NCI-H69 (cell line): ENCODE measurements at places on chromosomes 12 and 14.

GRCh38 chr12:128381541-128381940 is 114.6 kb downstream of the TMEM132C start:
- peak; percentile 49 for DNase-seq

- no peak for DNase-seq
Measured at GRCh38 chr12:110637869-110638441, 24.0 kb downstream of the TCTN1 start.

DNA sequence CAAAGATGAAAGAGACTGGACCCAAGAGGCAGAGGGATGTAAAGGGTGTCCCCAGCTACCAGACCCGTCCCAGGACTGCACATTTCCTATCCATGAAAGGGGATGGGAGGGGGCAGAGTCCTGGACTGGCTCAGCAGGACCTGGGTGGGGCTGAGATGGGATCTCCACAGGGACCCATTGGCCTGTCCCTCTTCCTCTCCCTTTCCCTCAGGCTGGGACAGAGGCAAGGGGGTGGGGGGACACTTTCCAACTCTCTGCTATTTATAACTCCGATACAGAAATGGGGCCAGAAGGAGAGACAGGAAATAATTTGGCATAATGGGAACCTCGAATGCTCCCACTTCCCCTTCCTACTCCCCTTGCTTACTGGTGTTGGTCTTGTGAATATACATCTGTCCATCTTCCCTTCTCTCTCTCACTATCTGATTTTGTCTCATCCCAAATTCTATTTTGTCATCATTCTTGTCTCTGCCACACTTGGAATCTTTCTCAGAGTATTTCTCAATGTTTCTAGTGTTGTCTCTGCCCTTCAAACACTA is 1.1 kb upstream of the ITGA7 start:
- DNase-seq, result no peak

DNA sequence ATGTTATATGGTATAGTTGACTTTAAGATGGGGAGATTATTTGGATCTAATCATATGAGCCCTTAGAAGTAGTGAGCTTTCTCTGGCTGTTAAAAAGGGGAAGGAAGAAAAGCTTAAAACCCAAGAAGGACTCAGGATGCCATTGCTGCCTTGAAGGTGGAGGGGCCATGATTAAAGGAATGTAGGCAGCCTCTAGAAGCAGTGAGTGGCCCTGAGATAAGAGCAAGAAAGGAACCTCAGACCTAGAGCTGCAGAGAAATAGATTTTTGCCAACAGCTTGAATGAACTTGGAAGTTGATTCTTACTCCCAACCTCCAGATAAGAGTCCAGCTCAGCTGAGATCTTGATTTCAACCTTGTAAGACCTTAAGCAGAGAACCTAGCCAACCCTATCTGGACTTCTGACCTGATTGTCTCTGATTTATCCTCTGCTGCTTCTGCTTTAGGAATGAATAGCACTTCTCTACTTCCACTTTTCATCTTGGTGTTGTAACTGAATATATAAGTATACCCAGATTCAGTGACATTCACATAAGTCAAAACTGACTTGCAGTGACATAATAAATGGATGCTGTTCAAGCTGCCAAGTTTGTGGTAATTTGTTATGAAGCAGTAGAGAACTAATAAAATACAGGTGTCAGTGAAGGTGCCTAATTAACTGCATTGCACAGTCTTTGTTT is 33.5 kb downstream of the RAD51B start:
- DNase-seq, result no peak

DNA sequence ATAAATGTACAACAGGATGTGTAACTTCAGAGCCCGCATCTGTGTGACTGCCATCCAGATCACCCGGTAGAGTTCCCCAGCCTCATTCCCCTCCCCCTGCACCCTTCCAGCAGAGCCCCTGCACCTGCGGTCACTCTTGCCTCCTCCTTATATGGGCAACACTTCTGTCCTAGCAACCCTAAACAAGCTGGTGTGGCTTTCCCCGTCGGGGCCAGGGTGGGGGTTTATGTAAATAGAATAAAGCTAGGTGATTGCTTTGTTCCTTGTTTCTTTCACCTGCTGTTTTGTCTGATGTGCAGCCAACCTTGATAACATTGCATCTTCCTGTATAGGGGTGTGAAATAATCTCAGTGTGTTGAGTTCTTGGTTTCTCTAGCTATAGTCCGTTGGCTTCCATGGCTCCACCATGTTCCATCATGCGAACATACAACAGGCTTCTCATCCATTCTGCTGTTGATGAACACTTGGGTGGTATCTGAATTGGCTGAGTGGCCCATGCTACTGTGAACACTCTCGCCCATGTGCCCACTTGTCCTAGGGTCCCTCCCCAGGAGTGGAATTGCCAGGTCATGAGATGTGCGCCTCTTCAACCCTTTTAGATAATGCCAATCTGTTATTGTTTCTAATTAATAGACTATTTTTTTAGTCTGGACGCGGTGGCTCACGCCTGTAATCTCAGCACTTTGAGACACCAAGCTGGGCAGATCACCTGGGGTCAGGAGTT is 102.2 kb downstream of the KIF26A start:
- DNase-seq, result peak; percentile 71

- DNase-seq, result no peak
Measured at GRCh38 chr14:72023128-72024042, 91.2 kb downstream of the RGS6 start.

- DNase-seq, result no peak
Measured at GRCh38 chr12:129615001-129615400, 288.8 kb downstream of the TMEM132D start.

GRCh38 chr12:62127516-62127915 is 132.7 kb upstream of the USP15 start:
- DNase-seq, result no peak

GRCh38 chr12:132954471-132955048 is 1.5 kb downstream of the ZNF605 start:
- DNase-seq, result peak; percentile 7

DNA sequence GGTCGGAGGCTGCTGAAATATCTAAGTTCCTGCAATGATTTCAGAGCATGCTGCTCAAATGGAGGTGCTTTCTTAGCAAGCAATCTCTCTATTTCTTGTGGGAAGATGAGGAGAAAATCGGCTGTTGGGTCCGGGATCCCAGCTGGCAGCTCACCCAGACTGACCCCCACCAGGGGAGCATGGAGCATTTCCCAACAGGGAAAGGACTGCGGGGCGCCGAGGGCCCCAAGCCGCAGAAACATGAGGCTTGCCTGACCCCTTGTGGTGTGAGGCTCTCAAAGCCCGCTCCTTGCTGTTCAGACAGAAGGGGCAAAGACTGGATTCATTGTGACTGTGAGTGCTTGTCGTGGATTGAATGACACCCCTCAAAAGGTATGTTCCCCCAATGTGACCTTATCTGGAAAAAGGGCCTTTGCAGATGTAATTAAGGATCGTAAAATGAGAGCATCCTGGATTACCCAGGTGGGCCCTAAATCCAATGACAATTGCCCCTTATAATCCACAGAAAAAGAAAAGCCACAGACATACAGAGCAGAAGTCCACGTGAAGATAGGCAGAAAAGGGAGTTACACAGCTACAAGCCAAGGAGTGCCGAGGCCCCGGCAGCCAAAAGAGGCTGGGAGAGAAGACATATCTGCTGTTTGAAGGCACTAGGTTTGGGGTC is 116.3 kb upstream of the VASH1 start:
- peak; percentile 85 for DNase-seq

GRCh38 chr12:51631591-51631990 is 40.6 kb downstream of the SCN8A start:
- peak; percentile 79 for DNase-seq

DNA sequence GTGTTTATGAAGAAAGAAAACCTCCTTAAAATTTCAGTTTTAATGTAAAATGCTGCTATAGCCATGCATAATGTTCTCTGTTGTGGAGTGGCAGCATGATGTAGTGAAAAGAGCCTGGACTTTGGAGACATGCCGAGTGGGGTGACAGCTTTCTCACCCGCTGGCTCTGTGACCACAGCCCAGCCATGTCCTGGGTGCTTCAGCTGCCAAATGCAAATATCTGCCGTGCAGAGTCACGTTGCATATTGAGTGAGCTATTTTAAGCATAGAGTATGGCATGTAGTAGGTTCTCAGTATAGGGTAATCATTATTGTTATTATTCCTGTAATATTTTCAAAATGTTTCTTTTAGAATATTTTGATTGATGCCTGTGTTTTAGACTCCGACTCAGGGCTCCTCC is 15.5 kb upstream of the TCTN2 start:
- no peak for DNase-seq

DNA sequence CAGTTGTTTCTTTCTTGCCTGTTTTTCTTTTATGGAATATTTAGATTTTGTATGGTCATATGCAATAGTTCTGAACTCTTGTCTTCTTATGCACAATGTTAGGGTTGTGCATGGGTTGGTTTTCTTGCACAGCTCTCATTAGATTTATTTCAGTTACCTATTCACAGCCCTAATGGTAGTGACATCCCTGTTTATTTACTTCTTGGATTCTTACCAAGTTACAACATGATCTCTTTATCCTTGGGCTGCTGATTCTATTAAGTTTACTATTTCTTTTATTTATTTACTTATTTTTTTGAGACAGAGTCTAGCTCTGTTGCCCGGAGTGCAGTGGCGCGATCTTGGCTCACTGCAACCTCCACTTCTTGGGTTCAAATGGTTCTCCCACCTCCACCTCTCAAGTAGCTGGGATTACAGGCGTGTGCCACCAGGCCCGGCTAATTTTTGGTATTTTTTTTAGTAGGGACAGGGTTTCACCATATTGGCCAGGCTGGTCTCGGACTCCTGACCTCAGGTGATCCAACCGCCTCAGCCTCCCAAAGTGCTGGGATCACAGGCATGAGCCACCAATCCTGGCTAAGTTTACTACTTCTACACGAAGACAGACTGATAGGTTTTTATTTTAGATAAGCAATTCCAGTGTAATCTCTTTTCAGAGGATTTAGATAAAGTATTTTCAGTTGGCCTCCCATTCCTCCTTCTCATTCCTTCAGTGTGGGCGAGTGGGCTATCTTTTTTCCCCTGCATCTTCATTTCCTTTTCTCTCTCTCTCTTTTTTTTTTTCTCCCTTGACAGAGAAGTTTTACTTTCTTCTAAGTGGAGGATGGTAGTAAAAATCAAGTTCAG is 395.1 kb upstream of the RGS6 start:
- DNase-seq, result no peak

DNA sequence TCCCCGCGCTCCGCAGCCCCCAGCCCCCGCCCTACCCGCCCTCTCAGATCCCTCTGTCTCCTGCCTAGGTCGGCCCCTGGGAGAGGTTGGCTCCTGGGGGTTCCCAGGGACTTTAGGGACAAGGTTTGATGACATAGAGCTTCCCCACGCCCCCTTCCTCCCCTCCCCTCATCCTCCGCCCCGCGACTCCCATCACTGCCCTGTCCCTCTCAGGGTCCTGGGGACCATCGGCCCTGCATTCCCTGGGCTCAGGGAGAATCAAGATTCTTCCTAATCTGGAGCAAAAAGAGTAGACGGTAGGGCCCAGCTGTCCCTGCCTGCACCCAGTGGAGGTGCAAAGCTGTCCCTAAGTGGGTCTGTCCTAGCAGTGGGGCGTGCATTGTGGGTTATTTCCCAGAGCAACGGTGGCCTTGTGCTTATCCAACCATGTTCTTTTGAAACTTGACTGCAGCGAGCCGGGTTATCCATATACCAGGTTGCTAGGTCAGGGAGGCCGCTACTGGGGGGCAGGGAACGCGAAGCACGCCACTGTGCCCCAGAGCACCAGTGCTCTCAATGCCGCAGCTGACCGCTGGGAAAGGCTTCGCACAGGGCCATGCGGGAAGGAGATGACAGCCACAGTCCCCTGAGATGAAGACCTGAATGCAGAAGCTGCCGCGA is 124.4 kb upstream of the PRMT8 start:
- no peak for DNase-seq

- DNase-seq, result peak; percentile 14
Measured at GRCh38 chr12:2183556-2184541, 131.1 kb downstream of the CACNA1C start.

DNA sequence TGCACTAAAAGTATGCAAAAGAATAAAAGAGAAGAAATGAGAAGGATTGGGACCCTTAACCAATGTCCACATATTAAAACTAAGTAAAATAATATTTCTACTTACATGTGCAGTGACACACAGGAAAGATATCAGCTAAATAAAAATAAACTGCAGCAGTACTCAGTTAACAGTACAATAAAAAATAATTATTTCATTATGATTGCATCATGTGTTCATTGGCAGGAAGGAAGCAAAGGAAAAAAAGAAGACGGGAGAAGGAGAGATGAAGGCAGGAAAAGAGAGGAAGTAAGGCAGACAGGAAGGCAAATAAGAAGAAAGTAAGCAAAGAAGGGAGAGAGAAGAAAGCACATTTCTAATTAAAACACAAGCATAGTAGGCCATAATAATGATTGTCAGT is 33.0 kb downstream of the RASSF9 start:
- peak; percentile 49 for DNase-seq

- DNase-seq, result no peak
Measured at GRCh38 chr12:25801734-25802133, 156.7 kb upstream of the RASSF8 start.

DNA sequence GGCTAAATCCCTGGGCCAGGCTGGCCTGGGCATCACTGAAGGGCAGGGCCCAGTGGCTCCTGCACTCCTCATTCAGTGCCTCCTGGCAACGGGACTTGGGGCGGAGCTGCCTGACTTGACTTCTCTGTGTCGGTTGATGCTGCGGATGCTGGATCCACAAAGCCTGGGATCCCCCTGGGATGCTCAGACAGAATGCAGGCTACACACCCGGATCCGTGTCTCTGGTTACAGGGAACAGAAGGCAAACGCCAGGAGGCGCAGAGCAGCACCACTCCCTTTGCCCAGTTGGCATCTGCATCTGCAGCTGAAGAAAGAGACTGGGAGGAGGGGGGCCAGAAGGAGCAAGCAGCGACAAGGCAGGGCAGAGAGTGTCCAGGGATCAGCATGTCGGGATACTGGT is 154.5 kb upstream of the FKBP4 start:
- DNase-seq, result peak; percentile 91

- DNase-seq, result no peak
Measured at GRCh38 chr12:14273913-14274311, 91.6 kb upstream of the ATF7IP start.

GRCh38 chr12:92665496-92665895 is 37.3 kb upstream of the PLEKHG7 start:
- no peak for DNase-seq

GRCh38 chr12:120261951-120262851 is 3.3 kb downstream of the PXN start:
- peak; percentile 92 for DNase-seq

DNA sequence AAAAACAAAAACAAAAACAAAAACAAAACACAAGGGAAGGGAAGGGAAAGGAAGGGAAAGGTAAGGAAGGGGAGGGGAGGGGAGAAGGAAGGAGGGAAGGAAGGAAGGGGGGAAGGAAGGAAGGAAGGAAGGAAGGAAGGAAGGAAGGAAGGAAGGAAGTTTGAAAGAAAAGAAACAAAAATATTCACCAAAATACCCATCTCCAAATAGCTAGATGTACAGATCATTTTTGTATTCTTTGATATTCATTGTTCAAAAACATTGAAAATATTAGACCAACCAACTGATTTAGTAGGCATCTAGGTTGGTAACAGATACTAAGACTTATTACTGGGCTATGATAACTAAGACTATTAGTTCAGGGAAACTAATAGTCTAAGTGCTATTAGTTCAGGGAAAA is 39.1 kb upstream of the USP15 start:
- no peak for DNase-seq

- peak; percentile 80 for DNase-seq
Measured at GRCh38 chr12:51028126-51028812, 2.1 kb upstream of the SLC11A2 start.

- no peak for DNase-seq
Measured at GRCh38 chr12:57600395-57600794, 4.2 kb upstream of the DTX3 start.

GRCh38 chr12:38547586-38547985 is 231.0 kb downstream of the ALG10B start:
- DNase-seq, result no peak

GRCh38 chr12:132158677-132159554 is 14.7 kb downstream of the NOC4L start:
- DNase-seq, result no peak
